ENCODE measurements at places on chromosomes 6 and 20.

DNA sequence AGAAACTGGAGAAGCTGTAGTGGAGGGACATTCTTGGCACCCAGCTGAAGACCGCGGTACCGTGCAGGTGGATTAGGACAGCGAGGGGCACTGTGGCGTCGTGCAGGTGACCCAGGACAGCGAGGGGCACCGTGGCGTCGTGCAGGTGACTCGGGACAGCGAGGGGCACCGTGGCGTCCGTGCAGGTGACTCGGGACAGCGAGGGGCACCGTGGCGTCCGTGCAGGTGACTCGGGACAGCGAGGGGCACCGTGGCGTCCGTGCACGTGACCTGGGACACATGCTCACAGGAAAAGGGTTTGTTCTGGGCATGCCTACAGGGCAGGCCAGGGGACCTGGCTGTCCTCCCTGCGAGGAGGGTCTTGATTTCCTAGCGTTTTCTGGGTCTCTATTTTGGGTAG is 29.2 kb upstream of the SMOC2 start:
- DNase-seq = no peak

- no peak for DNase-seq
These were observed 52.6 kb upstream of the NAA20 start for GRCh38 chr20:19964289-19965265.

- DNase-seq = no peak
These were observed 76.8 kb downstream of the CNKSR3 start for GRCh38 chr6:154433477-154434241.

- DNase-seq = no peak
These were observed 96.8 kb downstream of the ARMC2 start for GRCh38 chr6:108944707-108945680.

- no peak for DNase-seq
These were observed 118.4 kb downstream of the ANKRD60 start for GRCh38 chr20:58109918-58110635.

GRCh38 chr20:23959054-23959453 is 29.5 kb downstream of the GGTLC1 start:
- no peak for DNase-seq

- no peak for DNase-seq
These were observed 28.1 kb upstream of the BMP7 start for GRCh38 chr20:57294550-57294949.

DNA sequence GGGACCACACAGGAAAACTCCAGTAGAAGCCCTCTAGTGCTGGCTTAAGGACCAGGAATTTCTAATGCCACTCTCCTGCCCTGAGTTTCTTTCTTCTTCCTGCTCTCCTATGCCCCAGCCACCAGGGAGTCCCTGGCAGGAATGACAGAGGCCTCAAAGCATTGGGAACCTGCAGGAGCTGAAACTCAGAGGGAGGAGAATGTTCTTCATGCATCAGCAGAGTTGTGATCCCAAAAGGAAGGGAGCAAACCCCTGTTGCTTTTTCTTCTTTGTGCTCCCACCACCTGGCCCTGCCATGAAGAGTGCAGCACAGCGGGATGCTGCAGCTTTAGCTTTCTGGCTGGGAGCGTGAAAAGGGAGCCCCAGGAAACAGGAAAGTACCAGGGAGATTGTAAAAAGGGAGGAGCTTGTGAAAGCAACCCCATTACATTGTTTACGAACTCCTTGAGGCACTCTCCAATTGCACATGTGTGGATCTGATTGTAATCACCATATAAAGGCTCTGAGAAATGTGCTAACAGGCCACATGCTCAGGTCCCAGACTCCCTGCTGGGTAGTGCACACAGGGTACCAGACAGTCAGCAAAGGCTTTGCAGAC is 34.7 kb upstream of the FKBP1A start:
- DNase-seq = no peak

- no peak for DNase-seq
These were observed 19.3 kb upstream of the RNGTT start for GRCh38 chr6:88982720-88983119.

DNA sequence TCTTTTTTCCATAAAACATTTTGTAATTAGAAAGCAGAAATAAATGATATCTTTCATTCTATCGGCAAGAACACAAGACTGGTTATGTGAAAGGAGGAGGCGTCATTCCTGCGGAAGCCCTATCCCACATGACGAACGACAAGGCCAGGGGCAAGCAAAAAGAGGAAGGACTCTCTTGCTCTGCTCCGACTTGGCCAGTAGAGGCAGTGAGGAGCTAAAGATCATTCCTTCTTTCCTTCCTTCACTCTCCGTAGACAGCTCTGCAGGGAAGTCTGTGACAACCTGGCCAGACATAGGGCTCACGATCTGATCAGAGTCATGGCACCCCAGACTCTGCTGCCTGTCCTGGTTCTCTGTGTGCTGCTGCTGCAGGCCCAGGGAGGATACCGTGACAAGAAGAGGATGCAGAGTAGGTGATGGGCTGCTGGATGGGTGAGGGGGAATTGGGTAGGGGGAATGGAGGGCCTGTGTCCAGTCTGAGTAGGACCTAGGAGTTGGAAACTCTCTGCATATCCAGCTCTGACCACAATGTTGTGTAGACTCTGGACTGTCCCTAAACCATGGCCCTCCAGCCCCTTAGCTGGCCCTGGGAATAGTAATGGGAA is at the start of gene WFDC10A:
Gene WFDC10A (plus strand): TSS at position 244 of the 605 bp plus-strand sequence. CDS start 75 bp downstream, at position 319.
- peak; percentile 1 for DNase-seq

GRCh38 chr6:44315516-44315915 is 2.4 kb upstream of the AARS2 start:
- no peak for DNase-seq

DNA sequence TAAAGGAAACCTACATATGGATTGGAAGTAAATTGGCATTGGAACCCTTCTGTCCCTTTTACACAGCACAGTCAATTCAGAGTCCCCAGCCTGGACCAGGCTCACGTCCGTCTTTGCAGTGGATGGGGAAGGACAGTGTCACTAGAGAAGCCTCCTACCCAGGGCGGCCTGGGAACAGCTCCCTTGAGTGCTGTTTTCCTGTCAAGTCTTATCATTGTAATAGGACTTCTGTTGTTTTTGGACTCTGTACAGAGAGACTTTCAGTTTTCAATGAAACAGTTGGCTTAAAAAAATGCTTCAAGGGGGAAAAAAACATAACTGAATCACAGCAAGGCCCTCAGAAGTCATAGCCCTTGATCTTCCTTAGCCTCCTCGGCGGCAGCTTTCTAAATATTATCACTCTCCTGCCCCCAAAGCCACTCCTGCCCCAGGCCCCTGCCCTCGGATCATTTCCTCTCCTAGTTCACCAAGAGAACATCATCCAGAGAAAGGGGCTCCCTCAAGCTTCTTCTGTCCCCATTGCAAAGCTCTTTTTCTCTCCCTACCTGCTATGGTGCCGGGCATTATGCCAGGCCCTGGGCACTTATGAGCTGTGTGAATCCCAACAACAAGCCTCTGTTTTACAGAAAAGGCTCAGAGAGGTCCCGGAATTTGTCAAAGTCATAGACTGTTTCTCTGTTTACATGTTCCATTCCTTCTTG is 37.8 kb upstream of the CNKSR3 start:
- no peak for DNase-seq

GRCh38 chr6:168469926-168470325 is 28.9 kb downstream of the SMOC2 start:
- DNase-seq = no peak

DNA sequence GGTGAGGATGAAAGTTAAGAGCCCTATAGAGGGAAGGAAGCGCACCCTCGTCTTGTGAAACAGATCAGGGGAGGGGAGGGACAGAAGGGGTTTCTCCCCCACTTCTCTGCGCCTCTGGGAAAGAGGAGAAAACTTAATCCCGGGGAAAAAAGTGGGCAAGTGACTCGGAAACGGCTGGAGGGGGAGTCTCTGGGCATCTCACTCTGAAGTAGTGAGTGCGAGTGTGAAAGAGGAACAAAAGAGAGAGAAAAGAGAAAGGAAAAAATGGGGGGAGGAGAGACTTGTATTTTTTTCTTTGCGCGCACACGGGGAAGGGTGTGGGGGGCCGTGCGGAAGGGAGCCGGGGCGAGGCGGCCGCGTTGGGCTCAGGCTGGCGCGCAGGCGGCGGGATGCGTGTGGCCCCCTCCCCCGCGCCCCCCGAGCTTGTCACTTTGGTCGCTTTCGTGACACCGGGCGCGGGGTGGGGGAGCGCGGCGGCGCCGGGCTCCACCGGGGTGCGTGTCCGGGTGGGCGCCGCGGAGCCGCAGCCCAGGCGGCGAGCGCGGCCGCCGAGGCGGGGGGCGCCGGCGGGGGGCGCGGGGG is 454 bp downstream of the L3MBTL3 start:
- peak; percentile 22 for DNase-seq

DNA sequence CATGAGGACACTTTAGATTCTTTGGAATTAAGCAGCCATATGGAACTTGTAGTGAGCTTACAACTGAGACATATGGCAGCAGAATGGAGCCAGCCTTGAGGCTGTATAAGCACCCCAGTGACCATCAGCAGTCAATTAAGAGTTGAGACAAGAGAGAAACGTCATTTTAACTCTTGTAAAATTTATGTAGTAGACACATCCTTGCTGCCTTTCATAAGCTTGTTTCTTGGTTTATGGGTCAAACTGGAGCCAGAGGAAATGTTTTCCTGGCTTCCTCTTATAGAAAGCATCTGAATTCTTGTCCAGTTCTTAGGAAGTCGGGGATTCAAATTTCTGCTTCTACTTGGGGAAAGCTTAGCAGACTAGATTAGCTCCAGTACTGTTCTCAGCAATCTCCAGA is 745.1 kb upstream of the MARCKS start:
- no peak for DNase-seq

- DNase-seq = no peak
These were observed 76.0 kb upstream of the NNAT start for GRCh38 chr20:37445041-37445440.

DNA sequence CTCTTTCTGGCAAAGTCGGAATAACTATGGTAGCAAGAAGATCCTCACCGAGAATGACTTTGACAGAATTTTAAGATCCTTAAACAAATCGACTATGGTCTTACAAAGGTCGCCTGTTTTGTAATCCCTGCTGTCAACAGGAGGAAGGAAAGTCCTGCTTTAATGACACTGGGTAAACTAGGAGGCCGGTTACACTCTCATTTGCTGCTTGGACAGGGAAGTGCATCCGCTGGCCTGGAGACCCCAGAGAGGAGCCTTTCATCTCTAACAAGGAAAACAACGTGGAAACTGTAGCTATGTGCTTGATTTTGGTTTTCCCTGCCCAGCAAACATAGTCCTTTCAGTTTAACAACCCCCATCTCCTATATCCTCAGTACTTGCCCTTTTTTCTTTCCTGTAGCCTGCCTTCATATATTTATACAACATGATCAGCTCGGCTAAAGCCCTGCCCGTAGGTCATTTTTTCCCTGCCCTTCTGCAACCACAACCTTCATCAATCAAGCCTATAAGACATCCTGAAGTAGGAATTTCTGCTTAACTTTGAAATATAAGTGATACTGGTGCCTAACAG is 97.2 kb upstream of the RIN2 start:
- no peak for DNase-seq

- no peak for DNase-seq
These were observed 15.5 kb downstream of the STX11 start for GRCh38 chr6:144165784-144166183.

GRCh38 chr20:47956268-47956995 is 171.2 kb upstream of the SULF2 start:
- no peak for DNase-seq

- no peak for DNase-seq
These were observed 59.2 kb downstream of the KCNS1 start for GRCh38 chr20:45041464-45042337.

GRCh38 chr6:116159782-116160524 is 34.0 kb upstream of the COL10A1 start:
- DNase-seq = no peak

GRCh38 chr6:38460186-38460585 is 179.5 kb downstream of the BTBD9 start:
- no peak for DNase-seq

DNA sequence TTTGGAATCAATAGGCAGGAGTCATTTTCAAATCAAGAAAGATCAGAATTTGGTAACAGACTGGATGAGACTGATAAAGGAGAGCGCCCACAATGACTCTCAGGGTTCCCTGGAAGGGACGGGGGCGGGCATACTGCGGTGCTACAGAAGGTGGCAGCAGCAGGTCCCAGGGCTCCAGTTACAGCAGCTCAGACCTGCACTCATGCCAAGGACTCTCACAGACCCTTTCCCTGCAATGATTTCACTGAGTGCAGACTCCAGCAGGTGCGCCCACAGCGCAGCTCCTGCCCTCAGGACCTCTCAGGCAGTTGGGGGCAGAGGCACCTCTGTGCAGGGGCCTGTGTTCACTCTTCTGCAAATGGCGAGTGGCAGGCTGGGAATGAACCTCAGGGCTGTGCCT is 359.8 kb downstream of the ZFAND3 start:
- DNase-seq = no peak

DNA sequence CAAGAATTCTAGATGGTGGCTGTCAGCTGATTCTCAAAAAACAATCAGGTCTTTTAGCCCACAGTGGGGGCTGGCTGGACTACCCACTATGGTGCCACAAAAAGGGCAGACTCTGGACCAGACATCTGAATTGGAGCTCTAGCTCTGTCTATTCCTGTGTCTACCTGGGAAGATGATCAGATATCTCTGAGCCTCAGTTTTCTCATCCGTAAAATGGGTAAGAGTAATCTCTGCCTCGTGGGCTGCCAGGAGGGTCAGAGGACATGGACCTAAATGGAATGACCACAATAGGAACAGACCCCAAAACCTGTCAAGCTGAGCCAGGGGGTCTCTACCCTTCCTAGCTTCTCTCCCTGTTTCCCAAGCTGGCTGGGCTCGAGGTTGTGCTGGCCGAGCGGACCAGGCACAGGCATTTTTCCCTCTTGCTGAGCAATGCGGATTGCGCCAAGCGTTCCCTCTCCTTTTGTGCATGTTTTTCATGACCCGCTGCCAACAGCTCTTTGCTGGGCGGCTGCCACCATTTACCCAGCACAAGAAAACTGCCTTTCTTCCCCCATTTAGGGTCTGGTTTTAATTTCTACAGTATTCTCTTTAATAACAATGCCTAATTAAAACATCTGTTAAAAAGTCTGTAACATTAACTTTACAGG is 74.7 kb upstream of the MAFB start:
- DNase-seq = no peak

DNA sequence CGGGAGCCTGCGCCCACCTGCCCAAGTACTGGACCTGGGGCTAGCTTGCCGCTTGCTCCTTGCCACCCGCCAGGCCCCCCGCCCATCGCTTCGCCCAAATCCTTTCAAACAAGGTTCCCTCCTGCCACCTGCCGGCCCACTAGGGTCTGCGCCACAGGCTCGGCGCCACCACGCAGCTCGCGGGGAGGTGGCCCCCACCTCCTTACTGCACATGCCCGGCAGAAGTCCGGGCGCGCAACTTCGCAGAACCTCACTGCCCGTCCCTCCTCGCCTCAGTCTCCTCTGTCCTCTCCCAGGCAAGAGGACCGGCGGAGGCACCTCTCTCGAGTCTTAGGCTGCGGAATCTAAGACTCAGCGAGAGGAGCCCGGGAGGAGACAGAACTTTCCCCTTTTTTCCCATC is 11.2 kb downstream of the GNAS-AS1 start:
- DNase-seq = peak; percentile 23

Data from activated T-cell treated with anti-CD3 and anti-CD28 coated beads for 4 hours (primary cell).